ENCODE measurements at places on chromosomes 11 and 22. TPM values are rescaled to one million over a fixed set of nuclear protein-coding genes. Genes with fewer than 3 reads are reported as not detected.

The CARD18 gene
- not detected for total RNA-seq

The MYO7A gene
- total RNA-seq: 7.0 TPM

DNA sequence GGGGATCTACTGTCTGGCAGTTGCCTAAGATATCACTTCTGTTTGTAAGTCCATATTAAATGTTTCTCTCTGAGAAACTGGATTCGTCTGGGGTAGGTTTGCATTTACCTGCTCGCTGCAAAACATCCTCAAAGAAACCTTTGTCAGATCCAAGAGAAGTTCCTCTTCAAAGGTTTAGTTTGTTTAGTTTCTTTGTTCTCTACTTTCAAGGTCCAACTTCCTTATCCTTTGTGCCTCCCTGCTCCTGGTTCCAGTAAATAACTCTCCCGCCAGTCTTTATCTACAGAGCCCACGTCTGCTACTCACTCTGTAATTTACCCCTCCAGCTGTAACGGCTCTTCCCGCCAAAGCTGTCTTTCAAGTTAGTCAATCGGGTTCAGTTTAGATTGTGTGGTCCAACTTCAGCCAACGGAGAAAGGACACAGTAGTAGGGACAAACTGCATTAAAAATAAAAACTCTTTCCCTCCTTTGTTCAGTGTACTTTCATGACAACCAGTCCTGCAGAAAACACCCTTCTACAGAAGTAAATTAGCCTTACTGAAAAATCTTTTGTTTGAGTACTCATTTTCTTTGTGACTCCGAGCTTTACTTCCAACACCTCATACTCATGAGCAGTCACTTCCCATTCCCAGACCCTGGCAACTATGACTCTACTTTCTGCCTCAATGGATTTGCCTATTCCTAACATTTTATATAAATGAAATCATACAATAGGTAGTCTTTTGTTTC lies 41.0 kb downstream of the TMPRSS5 start:
- no peak for DNase-seq

DNA sequence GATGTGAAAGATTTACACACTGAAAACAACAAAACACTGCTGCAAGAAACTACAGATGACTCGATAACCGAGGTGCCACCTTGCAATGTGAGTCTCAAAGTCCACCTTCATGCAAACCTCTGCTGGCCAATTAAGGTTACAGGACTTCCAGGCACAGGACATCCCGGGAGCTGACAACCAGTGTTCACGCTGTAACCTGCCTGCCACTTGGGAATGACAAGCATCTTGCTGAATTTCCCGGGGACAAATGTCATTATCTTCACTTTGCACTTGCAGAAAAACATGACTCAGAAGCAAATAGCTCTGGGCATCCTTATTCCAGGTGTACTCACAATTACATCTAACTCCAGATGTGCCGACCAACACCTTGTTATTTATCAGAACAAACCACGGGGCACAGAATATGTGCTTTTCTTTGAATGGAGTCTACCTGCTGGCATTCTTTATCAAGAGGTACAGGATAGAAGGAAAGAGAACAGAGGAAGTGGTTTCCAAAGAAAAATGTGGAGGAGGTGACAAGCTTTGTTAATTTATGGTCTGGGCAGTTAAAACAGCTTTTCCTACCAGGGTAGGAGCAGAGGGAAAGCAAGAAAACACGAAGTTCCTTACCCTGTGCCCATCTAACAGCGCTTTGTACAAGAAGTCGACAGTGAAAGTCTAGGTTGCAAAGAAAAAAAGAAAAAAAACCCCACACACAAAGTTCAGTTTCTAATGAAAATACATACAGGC lies 72.3 kb downstream of the SHANK2 start:
- DNase-seq: no peak

GRCh38 chr11:11659567-11660362 lies 38.0 kb upstream of the GALNT18 start:
- peak; percentile 77 for DNase-seq

- peak; percentile 11 for DNase-seq
Observed at GRCh38 chr11:71446942-71447688, 1.1 kb downstream of the DHCR7 start.

DNA sequence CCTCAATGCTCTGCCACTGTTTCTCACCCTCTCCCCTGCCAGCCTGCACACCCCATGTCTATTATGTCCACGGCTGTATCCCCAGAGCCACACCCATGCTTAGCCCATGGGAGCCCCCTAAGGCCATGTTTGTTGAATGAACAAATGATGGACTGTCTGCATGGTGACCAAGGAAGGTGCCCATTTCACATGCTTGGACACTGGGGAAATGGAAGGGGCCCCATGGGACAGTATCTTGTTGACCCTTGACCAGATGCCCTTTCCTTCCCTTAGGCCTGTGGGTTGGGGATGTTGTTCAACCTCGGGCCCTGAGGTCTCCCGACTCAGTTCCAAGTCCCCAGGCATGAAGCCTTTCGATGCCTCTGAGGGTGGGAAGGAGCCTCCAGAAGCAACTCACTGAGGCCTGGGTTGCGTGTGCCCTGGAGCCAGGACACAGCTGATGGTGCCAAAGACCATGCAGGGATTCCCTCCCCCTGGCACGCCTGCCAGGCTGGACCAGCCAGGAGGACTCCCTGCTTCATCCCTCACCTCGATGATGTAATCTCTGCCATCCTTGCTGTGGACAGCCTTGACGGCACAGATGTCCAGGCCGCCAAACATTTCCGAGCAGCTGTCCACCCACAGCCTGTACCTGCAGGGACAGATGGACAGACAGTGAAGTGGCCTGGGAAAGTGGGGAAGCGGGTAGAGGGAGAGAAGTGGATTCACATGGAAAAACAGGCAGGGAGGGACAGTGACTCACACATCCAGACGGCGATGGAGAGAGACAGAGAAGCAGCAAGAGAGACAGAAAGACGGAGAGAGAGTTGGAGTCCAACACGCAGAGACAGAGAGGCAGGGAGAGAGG lies 58.9 kb downstream of the FBXO7 start:
- DNase-seq: peak; percentile 49

DNA sequence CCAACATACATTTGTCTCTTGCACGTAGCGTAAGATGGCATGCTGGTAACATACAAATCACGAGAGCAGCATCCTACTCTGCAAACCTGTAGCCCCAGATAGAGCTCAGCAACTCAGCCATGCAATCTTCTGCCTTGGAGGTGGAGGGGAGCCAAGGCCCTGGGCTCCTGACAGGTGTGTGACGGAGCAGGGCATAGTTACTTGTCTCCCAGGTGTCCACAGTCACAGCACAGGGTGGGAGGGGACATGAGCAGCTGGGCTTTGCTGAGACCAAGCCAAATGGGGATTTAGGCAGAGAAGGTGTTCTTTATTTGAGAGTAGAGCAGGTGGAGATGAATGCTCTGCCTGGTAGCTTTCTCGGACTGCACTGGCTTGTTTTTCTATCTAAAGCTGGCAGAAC lies 111.7 kb downstream of the TEAD1 start:
- no peak for DNase-seq

- DNase-seq: no peak
Observed at GRCh38 chr11:58392746-58393145, 13.9 kb downstream of the OR5B3 start.

GRCh38 chr22:30627471-30627870 lies 8.1 kb upstream of the SLC35E4 start:
- DNase-seq: no peak

DNA sequence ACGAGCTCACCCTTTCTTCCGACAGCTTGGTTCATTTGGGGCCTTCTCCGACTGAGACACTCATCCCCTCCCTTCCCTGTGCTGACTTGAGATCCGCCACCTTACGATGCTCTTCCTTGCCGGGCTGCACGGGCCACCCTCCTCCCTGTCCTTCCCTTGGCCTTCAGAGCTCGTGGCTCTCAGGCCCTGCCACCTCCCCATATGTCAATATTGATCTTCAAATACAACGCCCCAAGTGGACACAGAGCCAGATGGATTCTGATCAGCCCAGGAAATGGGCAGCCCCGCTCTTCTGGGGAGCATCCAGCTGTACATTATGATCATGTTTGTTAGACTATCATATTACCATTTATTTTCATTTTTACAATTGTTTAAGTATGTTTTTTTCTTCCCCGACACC lies 812.8 kb downstream of the TBC1D22A start:
- DNase-seq: no peak

DNA sequence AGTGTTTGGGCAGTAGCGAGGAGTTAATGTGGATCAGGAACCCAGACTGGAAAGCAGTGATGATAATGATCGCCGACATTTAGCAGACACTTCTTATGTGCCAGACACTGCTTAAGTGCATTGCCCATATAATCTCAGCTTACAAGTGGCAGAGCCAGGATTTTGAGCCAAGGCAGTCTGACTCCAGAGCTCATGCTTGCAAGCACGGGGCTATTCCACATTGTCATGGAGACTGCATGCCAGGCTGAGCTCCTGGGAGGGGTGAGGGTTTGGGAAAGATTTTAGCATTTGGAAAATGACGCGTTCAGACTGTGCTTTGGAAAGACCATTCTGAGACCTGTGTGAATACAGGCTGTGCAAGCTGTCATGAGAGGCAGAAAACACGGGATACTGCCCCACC lies 302.7 kb downstream of the DDX10 start:
- peak; percentile 99 for DNase-seq

All from umbilical cord (tissue), 2 donors.